ENCODE measurements at places on chromosomes 3 and 15.
A peak's percentile ranks its signal among the peaks of the same experiment; 100 is the strongest.

- no peak for DNase-seq
Measured at GRCh38 chr3:158569794-158570193, 1.2 kb upstream of the MLF1 start.

GRCh38 chr3:135911110-135911509 is 54.4 kb upstream of the PPP2R3A start:
- DNase-seq, result no peak

- no peak for DNase-seq
Measured at GRCh38 chr15:78347586-78348543, 7.7 kb downstream of the CRABP1 start.

- no peak for DNase-seq
Measured at GRCh38 chr15:60419753-60420152, 22.0 kb upstream of the ANXA2 start.

GRCh38 chr3:9346141-9346540 is 16.7 kb upstream of the THUMPD3 start:
- no peak for DNase-seq

GRCh38 chr15:43433165-43433564 is 59.8 kb downstream of the TP53BP1 start:
- no peak for DNase-seq

DNA sequence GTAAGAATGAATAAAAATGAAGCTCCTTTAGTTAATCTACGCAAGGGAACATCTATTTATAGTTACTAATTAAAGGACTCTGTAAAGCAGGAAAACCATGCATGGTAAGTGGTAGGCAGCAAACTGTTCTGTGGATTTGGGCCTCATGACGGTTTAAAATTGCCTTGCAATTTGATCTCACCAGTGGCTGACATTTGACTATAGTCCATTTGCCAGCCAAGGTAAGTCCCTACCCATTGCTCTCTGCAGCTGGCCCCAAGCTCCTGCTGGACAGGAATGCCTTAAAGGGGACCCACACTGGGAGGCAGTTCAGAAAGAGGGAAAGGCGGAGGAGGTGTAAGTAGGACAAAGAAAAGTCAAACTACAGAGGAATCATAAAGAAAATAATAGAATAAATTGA is 203.3 kb downstream of the PLCL2 start:
- no peak for DNase-seq

GRCh38 chr3:192831111-192831644 is 86.5 kb downstream of the MB21D2 start:
- no peak for DNase-seq

DNA sequence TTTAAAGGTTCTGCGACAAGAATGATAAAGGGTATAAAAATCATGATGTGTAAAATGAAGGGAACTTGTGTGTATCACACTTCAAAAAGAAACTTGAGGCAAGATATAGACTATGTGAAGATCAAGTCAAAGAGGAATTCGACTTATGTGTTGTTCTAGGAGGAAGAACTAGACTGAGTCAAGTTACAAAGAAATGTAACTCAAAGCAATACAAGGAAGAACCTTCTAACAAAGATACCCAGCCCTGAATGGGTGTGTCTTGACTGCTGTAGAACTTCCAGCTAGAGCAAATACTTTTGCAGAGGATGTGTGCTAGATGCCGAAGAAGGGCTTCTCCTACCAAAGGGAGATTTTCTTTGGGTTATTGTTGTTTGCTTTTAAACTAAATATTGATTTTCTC is 2.4 kb downstream of the SLC49A4 start:
- no peak for DNase-seq

DNA sequence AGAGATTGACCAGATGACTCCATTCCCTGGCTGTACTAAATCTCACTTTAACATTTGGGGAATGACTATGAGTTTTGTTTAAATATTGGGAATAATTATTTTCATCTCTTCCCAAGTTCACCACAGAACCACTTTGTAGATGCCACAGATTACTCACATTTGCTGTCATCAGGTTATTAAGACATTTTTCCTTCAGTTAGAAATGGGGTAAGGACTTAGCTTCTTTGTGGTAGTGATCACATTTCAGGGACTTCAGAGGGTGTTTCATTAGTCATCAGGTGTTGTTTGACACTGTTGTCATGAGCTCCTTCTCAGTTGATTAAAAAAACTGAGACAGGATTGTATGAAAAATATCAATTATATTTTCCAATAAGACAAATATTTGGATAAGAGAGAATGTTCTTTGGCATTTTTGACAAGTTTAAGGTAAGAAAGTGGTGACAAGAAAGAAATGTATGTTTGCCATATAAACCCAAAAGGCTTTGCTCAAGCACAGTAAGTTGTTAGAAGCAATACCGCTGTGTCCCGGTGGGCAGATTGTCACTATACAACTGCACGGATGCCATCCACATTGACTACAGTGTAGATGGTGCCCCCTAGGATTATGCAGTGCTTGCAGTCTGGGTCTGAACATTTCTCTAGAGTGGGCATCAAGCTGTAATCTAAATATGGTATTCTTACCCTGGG is 22.3 kb downstream of the FBXL2 start:
- DNase-seq, result no peak

GRCh38 chr15:76354823-76355440 is 18.4 kb downstream of the ISL2 start:
- no peak for DNase-seq

DNA sequence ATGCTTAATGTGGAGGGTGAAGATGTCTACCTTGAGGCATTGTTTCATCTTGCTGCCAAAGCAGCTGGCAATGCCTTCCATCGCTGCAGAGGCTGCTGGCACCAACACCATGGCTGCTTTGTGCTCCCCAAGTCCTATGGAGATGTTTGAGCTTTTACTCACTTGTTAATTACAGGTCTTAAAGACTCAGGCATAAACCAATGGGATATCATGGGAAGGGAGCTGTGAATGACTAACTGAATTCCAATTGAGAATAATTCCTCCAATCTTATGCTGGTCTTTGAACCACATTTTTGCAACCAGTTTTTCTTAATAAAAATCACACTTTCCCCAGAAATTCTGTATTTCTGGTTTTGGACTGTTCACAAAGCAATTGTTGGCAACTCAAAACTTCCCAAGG is 762.0 kb downstream of the GBE1 start:
- no peak for DNase-seq

- DNase-seq, result no peak
Measured at GRCh38 chr3:194014756-194015155, 121.2 kb upstream of the HES1 start.

GRCh38 chr3:4850928-4851265 is 128.3 kb upstream of the BHLHE40 start:
- DNase-seq, result no peak

DNA sequence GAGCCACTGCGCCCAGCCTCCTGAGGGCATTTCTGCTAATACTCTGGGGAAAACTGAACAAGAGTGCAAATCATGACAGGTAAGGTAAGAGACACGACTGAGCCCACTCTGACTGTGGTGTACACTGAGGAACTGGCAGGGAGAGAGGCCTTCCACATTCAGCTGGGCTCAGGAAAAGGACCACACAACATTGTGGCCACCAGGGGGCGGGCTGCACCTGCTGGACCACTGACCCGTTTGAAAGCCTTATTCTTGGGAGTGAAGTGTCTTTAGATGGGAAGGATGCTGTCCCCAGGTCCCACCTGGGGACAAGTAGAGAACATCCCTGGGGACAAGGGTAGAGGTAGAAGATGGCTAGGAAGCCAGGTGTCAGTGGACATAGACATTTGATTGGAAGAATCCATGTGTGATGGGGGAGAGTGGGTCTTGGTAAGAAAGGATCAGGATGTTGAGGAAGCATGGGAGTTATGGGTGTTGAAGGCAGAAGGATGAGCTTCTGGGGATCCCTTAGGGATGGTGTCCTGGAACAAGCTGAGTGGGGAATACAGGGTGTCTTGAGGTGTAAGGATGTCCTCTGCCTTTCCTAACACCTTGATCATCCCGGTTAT is 6.2 kb upstream of the CTDSPL start:
- DNase-seq, result peak; percentile 39

DNA sequence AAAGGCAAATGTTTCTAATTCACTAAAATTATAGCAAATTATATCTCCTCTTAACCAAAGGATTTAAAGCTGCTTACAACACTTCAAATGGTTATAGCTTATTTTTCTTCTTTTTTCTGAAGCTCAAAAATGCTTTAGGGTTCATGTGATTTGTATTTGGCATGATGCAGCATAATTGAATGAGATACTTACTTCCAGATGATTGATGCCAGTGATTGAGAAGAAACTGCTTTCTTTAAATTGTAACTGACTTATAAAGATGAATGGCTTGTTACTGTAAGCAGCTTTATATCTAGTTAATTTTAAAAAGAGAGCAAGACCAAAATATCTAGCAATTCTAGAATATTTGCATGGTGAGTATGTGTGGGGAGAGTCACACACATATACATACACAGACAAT is 270.7 kb upstream of the THRB start:
- no peak for DNase-seq

DNA sequence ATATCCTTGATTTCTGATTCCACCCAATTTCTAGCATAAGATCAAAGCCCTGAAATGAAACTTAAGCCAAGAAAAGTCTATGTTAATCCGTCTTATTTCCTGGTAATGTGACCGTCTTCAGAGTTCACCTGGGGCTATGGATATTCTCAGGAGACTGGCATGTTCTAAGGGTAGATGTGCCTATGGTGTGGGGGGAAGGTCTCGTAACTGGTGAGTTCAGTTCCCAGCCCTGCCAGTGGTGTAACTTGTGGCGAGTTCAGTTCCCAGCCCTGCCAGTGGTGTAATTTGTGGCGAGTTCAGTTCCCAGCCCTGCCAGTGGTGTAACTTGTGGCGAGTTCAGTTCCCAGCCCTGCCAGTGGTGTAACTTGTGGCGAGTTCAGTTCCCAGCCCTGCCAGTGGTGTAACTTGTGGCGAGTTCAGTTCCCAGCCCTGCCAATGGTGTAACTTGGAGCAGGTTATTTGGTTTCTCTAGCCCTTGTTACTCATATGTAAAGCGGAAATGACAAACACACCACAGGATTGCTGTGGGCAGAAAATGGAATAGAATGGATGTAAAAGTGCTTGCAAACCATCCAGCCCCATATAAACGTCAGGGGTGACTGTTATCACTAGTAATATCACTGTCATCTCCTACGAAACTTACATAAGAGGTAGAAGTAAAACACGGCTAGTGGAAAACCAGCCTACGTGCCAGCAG is 30.4 kb downstream of the SLC51A start:
- DNase-seq, result no peak

DNA sequence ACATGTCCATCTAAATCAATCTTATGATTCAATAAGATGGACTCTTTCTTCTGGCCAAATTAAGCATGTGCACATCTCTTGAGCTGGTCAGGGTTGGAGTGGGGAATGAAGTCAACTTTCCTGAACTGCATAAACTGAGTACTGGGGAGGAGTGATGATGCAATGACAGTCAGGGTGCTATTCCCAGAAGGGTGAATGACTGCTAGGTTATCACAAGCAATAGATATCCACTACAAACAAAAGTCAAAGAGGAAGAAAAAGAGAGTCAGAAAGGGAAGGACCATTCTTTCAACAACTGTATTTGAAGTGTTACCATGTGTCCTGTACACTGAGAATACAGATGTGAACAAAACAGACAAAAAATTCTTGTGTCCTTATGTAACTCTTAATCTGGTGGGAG is 70.0 kb downstream of the ALCAM start:
- no peak for DNase-seq

DNA sequence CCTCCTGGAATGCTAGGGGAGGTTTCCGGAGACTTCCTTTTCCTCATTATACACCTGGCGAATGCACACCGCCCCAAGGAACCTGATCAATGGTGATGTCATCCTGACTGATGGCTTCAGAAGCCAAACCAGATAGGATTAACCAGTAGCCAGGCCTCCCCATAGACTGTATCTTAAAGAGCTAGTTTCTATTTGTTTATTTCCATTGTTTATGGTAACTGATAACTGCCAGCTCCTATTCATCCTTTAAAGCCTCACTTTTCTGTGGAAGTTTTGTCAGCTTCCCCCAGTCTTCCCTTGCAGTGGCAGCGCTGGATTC is at the start of gene MKRN2OS:
MKRN2OS (minus strand) TSS at position 27 of the 319 bp plus-strand sequence. CDS start 35 bp downstream, outside the sequence.
- no peak for DNase-seq

- no peak for DNase-seq
Measured at GRCh38 chr15:29114221-29115092, 155.2 kb downstream of the NSMCE3 start.

DNA sequence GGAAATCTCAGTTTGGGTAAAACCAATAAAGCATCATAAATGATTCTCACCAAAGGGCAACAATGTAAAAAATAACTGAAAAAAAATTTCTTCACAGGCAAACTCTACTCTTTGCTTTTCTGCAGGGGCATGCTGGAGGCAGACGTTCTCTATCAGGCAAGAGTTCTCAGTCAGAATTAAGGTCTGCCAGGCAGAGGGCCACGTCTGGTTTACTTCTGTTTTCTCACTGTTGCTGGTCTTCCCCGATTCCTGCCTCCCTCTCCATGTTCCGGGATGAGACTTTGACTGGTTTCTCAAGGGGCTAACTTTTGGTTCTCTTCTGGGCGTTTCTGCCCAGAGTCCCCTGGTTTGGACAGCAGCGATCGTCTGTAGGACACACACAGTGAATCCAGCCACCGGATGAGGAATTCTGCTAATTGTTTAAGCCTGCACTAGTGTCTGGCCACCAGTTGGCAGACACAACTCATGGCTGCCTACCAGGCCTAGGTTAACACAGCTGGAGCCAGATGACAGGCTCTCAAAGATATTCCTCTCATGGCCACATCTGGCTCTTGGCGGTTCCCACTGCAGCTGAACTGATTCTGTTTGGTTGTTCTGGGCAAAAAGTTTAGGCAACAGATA is 273.1 kb downstream of the FOXP1 start:
- DNase-seq, result no peak

DNA sequence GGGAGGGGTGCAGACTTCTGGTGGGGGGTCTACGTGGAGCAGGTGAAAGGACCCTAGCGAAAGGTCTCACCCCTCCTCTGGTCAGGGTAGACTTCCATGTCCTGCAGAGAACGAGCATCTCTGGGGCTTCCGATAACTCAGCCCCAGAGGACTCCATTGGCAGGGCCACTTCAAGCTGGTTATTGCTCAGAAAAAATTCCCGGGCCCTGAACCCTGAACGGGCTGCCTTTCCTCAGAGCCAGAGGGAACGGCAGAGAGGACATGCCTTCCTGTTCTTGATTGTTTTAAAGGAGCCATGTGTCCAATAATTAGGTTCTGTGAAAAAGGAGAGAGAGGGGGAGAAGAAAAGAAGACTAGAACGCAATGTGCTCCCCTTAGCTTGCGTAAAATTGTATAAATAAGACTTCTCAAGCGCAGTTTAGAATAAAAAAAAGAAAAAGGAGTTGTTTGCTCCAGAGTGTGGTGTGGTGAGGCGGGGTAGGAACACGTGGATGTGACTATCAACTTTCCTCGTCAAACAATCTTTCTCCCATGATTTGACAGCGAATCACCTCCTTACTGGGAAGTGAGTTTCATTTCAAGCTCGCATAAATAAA is 193.4 kb upstream of the UBE2E1 start:
- no peak for DNase-seq

- no peak for DNase-seq
Measured at GRCh38 chr15:77554306-77555080, 78.2 kb downstream of the LINGO1 start.

DNA sequence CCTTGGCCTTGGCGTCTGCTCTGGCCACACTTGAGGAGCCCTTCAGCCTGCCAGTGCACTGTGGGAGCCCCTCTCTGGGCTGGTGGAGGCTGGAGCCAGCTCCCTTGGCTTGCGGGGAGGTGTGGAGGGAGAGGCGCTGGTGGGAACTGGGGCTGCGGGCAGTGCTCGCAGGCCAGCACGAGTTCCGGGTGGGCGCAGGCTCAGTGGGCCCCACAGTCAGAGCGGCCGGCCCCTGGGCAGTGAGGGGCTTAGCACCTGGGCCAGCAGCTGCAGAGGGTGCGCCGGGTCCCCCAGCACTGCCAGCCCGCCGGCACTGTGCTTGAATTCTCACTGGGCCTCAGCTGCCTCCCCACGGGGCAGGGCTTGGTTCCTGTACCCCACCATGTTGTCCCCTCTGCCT is 68.7 kb upstream of the KCNAB1 start:
- no peak for DNase-seq

- no peak for DNase-seq
Measured at GRCh38 chr15:67150023-67150860, 84.8 kb downstream of the SMAD3 start.

All from activated CD4-positive, CD25-positive, alpha-beta regulatory T cell (primary cell).